ENCODE measurements at places on chromosomes 1 and 21.

DNA sequence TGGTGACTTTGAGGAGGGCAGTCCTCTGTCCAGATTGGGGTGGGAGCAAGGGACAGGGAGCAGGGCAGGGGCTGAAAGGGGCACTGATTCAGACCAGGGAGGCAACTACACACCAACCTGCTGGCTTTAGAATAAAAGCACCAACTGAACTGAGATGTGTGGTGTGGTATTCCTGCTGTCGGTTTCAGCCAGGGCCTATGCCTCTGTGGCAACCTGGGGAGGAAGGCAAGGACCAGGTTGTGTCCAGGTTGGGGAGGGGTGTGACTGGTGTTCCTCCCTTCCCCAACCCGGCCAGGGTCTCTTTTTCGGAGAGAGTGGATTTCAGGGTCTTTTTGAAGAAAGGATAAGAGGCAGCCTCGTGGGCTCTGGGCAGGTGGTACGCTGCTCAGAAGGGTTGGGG is 6.3 kb downstream of the PROK1 start:
- no peak for DNase-seq

- DNase-seq, result no peak
Observed at GRCh38 chr1:234658138-234658537, 48.2 kb upstream of the IRF2BP2 start.

- DNase-seq, result no peak
Observed at GRCh38 chr1:169106921-169107602, 572 bp downstream of the ATP1B1 start.

- peak; percentile 31 for DNase-seq
Observed at GRCh38 chr1:222546548-222547259, 1.2 kb downstream of the HHIPL2 start.

DNA sequence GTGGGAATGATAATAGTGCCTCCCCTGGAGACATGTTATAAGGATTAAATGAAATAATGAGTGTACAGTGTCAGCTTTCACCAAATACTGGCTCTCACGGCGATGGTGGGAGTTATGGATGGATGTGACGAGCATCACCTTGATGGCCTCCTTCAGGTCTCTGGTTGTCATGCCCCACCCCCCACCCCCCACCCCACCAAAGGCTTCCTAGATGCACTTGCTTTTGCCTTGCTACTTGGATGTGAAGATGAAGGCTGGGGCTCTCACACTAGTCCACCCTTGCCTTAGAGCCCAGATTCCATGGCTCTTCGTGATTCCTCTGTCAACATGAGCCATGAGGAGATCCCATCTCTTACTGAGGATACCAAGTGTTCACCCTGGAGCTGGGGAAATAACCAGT is 412.3 kb downstream of the NPHP4 start:
- DNase-seq, result no peak

All from DMS 273 treated with DMSO at 0.1 percent for 48 hours (cell line).